Activated B cell treated with CpG ODN at 0.5 μM for 24 hours (primary cell): ENCODE measurements at places on chromosomes 4 and X. TPM values are rescaled to one million over a fixed set of nuclear protein-coding genes. Genes with fewer than 3 reads are reported as not detected.
A peak's percentile ranks its signal among the peaks of the same experiment; 100 is the strongest.

DNA sequence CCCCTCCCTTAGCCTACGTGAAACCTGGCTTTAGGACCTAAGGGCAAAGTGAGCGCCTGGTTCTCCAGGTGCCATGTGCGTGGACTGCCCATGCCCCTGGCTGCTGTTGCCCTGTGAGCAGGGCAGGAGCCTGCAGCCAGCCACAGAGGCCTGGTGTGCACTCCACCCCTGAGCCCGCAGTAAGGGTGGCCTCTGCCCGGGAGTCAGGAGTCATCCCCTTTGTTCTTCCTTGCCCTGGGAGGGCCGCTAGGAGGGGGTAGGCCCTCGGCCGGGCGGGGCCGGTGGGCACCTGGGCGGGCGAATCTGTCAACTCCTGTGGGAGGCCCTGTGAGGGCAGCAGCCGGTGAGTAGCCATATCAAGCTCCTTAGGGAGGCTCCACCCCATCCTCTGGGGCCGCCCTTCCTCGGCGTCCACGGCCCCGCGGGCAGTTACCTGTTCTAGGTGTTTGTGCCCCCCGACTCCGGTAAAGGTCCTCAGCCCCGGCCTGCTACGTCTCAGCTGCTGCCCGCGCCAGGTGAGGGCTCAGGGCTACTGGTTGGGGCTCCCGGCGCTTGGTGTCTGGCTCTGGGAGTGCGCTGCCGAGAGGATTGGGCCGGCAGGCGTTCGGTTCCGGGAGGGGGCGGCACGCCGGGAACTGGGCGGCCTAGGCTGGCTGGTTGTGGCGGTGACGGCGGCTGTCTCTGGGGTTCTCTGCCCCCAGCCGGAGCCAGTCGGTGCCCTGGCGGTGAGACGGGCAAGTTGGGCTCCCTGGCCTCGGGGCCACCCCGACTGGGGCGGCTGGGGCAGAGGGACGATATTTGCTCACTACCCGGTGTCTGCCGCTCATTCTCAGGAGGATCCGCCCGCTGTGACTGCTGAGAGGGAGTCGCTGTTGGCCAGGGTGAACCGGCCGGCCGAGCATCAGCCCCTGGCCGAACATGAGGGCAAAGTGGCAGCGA, 1060.2 kb downstream of the TECRL start:
- H3K4me3 ChIP-seq: no peak overlapping the region
- DNase-seq: no peak
- H3K27me3 ChIP-seq: no peaks in the 10 kb centered on the region
- no peaks in the 10 kb centered on the region for H3K36me3 ChIP-seq

DNA sequence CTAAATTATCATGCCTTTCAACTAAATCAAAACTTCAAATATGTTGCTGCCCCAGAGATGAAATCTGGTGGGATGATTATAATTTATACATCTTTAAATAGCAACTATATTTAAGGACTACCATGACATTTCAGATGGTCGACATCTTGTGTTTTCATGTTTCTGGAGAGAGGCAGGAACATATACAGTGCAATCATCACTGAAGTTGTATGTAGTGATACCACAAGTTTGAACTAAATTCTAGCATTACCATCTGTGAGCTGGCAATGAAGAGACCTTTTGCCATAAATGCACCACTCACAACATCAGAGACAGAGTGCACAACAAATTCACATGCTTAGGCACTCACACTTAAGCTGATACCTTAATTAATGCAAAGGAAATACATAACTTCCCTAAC, 196.4 kb upstream of the GPC4 start:
- H3K27ac ChIP-seq: no peak overlapping the region
- H3K4me1 ChIP-seq: no peaks in the 10 kb centered on the region
- no peak for DNase-seq
- H3K36me3 ChIP-seq: no peaks in the 10 kb centered on the region
- peaks cover 2% of the 10 kb centered on the region for H3K27me3 ChIP-seq

DNA sequence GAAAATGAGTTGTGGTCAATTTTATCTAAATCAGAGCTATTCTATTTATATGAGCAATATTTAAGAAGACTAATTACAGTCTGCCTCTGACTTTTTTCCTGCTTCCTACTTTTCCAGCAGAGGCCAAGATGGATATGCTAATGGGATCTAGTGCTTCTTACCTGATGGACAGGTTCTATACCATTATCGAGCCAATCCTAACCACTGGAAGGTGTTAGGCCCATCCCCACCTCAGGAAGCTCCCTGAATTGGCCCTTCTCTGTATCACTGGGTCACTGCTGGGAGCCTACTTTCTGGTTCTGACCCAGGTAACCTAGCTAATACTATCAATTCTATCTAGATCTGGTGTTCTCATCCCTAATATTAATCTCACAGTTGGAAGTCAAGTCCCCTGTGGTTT, 577 bp upstream of the YIPF7 start:
- no peaks in the 10 kb centered on the region for H3K4me1 ChIP-seq
- H3K27ac ChIP-seq: no peak overlapping the region
- no peaks in the 10 kb centered on the region for H3K36me3 ChIP-seq
- H3K27me3 ChIP-seq: peaks cover 3% of the 10 kb centered on the region
- no peak for DNase-seq

DNA sequence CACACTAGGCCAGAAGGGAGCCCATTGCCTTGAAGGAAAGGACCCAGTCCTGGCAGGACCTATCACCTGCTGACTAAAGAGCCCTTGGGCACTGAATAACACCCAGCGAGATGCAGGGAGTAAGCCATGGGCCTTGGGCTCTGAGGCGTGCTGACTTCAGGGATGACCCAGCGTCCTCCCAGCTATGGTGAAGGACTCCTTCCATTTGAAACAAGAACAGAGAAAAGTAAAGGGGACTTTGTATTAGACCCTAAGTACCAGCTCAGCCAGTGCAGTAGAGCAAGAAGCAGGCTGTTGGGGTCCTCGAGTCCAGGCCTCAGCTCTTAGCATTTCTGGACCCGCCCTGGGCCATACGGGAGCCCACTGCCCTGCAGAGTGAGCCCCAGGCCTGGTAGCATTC, 5.1 kb downstream of the ETDA start:
- no peak for DNase-seq
- H3K36me3 ChIP-seq: no peaks in the 10 kb centered on the region
- H3K27me3 ChIP-seq: peaks cover 3% of the 10 kb centered on the region

- no peak overlapping the region for H3K27ac ChIP-seq
- no peaks in the 10 kb centered on the region for H3K36me3 ChIP-seq
- no peak for DNase-seq
- peaks cover 39% of the 10 kb centered on the region for H3K4me1 ChIP-seq
- H3K27me3 ChIP-seq: peaks cover 4% of the 10 kb centered on the region
These were observed 1.7 kb upstream of the SLC2A9 start for GRCh38 chr4:10023050-10023419.

- H3K27ac ChIP-seq: peak overlapping the region; percentile 24
- peak; percentile 12 for DNase-seq
- no peak overlapping the region for H3K4me3 ChIP-seq
- H3K27me3 ChIP-seq: no peaks in the 10 kb centered on the region
- H3K36me3 ChIP-seq: peaks cover 75% of the 10 kb centered on the region
- H3K4me1 ChIP-seq: peaks cover 36% of the 10 kb centered on the region
These were observed 33.7 kb downstream of the NOP14 start for GRCh38 chr4:2929469-2929868.

DNA sequence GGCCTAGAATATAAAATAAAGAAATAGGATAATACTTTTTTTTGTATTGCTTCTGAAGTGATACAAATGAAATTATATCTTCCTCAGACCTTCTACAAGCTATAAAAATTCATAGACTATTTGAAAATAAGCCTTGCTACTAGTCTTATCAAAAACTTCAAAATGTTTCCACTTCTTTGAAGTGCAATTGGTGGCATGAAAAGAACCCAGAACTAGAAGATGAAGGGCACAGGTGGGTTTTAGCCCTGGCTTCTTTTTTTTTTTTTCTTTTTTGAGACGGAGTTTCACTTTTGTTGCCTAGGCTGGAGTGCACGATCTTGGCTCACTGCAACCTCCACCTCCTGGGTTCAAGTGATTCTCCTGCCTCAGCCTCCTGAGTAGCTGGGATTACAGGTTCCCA, 44.2 kb downstream of the GSX2 start:
- H3K36me3 ChIP-seq: no peaks in the 10 kb centered on the region
- no peak for DNase-seq
- H3K4me3 ChIP-seq: no peak overlapping the region
- H3K4me1 ChIP-seq: no peaks in the 10 kb centered on the region

DNA sequence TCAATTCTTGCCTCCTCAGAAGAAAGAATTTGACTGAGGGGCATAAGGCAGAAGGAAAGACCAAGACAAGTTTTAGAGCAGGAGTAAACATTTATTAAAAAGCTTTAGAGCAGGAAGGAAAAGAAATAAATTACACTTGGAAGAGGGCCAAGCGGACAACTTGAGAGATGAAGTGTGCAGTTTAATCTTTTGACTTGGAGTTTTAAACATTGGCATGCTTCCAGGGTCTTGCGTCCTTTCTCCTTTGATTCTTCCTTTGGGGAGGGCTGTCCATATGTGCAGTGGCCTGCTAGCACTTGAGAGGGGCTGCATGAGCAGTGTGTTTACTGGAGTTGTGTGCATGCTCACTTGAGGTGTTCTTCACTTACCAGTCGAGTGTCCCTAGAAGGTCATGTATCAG, 275.8 kb upstream of the IL1RAPL1 start:
- H3K4me1 ChIP-seq: no peaks in the 10 kb centered on the region
- H3K27ac ChIP-seq: no peak overlapping the region

GRCh38 chr4:544386-545105, 31.5 kb downstream of the TMEM271 start:
- H3K27ac ChIP-seq: no peak overlapping the region
- H3K4me3 ChIP-seq: no peak overlapping the region

DNA sequence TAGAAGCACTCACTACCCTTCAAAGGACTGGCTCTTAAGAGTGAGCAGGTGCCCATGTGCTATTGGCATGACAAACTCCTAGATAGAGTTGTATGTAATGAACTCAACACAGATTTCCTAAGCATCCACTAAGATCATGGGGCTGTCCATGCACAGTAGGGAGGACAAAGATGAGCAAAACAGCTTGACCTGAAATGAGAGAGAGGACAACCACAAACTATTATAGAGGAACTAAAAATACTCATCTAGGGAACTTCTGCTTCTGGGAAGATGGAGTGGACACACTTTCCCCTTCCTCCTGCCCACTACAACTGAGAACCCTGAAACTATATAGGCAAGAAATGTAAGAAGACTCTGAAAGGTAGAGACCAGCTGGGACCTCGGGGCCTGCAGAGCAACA, 20.8 kb upstream of the TMEM128 start:
- no peaks in the 10 kb centered on the region for H3K4me1 ChIP-seq
- no peak for DNase-seq
- no peak overlapping the region for H3K4me3 ChIP-seq
- no peaks in the 10 kb centered on the region for H3K27me3 ChIP-seq
- H3K36me3 ChIP-seq: peaks cover 53% of the 10 kb centered on the region
- H3K27ac ChIP-seq: no peak overlapping the region

GRCh38 chr4:113371111-113371510, 321.7 kb downstream of the ANK2 start:
- no peak overlapping the region for H3K4me3 ChIP-seq
- no peaks in the 10 kb centered on the region for H3K4me1 ChIP-seq
- no peak for DNase-seq

GRCh38 chr4:80619070-80619674, 283.6 kb downstream of the CFAP299 start:
- no peak overlapping the region for H3K27ac ChIP-seq
- H3K4me3 ChIP-seq: no peak overlapping the region
- no peaks in the 10 kb centered on the region for H3K27me3 ChIP-seq
- H3K4me1 ChIP-seq: no peaks in the 10 kb centered on the region
- H3K36me3 ChIP-seq: peaks cover 2% of the 10 kb centered on the region

GRCh38 chrX:11351375-11352295, 58.4 kb downstream of the AMELX start:
- peaks cover 32% of the 10 kb centered on the region for H3K4me1 ChIP-seq
- no peak overlapping the region for H3K4me3 ChIP-seq
- H3K36me3 ChIP-seq: no peaks in the 10 kb centered on the region
- no peaks in the 10 kb centered on the region for H3K27me3 ChIP-seq

GRCh38 chrX:85611926-85612325, 232.5 kb upstream of the POF1B start:
- H3K27me3 ChIP-seq: no peaks in the 10 kb centered on the region
- DNase-seq: no peak
- no peak overlapping the region for H3K4me3 ChIP-seq
- H3K36me3 ChIP-seq: no peaks in the 10 kb centered on the region

- no peaks in the 10 kb centered on the region for H3K4me1 ChIP-seq
- DNase-seq: no peak
- H3K27ac ChIP-seq: no peak overlapping the region
- no peaks in the 10 kb centered on the region for H3K27me3 ChIP-seq
These were observed 226.4 kb upstream of the CASK start for GRCh38 chrX:42149765-42150164.

DNA sequence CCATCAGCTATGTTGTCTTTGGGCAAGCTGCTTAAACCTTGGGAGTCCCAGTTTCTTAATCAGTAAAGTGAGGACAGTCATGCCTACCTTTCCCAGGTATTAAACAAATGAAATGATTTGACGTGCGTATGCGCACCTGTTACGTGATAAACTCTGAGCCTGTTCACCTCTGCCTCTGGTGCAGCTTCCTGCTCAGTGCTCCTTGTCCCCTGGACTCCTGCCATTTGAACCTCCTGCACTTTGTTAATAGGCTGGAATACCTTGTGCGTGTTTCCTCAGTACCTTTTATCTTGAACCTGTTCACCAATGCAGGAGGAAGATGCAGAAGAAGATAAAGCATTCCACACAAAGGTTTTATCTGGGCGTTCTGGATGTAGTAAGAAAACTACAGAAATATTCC, 211.9 kb downstream of the CEP135 start:
- no peaks in the 10 kb centered on the region for H3K27me3 ChIP-seq
- H3K4me3 ChIP-seq: no peak overlapping the region
- H3K27ac ChIP-seq: no peak overlapping the region
- no peaks in the 10 kb centered on the region for H3K4me1 ChIP-seq

DNA sequence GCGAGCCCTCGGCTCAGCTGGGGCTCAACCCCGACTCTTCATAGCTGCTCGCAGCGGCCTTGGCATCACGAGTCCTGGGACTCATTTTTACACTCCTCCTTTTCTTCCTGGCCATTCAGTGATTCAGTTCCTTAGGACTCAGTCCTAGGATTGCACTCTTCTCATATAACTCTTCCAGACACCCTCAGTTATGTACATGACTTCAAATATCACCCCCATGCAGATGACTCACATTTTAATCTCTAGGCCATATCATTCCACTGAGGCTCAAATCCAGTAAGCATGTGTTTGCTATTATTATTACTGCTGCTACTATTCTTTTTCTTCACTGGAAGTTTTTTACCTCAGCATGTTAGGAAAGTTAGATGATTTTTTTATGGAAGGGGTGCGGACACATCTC, 14.4 kb downstream of the ITGB1BP2 start:
- H3K4me1 ChIP-seq: no peaks in the 10 kb centered on the region
- H3K36me3 ChIP-seq: peaks cover 3% of the 10 kb centered on the region
- no peak for DNase-seq
- no peak overlapping the region for H3K27ac ChIP-seq
- no peaks in the 10 kb centered on the region for H3K27me3 ChIP-seq

The DDX53 gene
- not detected in 2 replicates for total RNA-seq

The SOX3 gene
- total RNA-seq: not detected in 2 replicates

The ARL13A gene
- total RNA-seq: not detected in 2 replicates

The NR3C2 gene
- total RNA-seq: 3.9 and 4.5 TPM in 2 replicates

The AVPR2 gene
- not detected in 2 replicates for total RNA-seq

The DMRTC1B gene
- total RNA-seq: 1.7 and 2.0 TPM in 2 replicates

The PORCN gene
- 7.8 and 9.8 TPM in 2 replicates for total RNA-seq

The ARHGAP36 gene
- total RNA-seq: not detected in 2 replicates
